ENCODE measurements at places on chromosomes 6 and 20. TPM values are rescaled to one million over a fixed set of nuclear protein-coding genes. Genes with fewer than 3 reads are reported as not detected.

The GGT7 gene
- 21.2 TPM for total RNA-seq

The MMP24 gene
- 0.16 TPM for total RNA-seq

The MARCKS gene
- total RNA-seq = 82.0 TPM

The LINC00237 gene
- total RNA-seq = not detected

The NMBR gene
- total RNA-seq = not detected

The CUTA gene
- 134 TPM for total RNA-seq

The GID8 gene
- 21.5 TPM for total RNA-seq

The EDN3 gene
- total RNA-seq = not detected

The RFX6 gene
- total RNA-seq = not detected

The ATP9A gene
- total RNA-seq = 8.1 TPM

The ZSCAN23 gene
- 0.36 TPM for total RNA-seq

The CGA gene
- not detected for total RNA-seq
